ENCODE measurements at places on chromosomes 3 and 15.

DNA sequence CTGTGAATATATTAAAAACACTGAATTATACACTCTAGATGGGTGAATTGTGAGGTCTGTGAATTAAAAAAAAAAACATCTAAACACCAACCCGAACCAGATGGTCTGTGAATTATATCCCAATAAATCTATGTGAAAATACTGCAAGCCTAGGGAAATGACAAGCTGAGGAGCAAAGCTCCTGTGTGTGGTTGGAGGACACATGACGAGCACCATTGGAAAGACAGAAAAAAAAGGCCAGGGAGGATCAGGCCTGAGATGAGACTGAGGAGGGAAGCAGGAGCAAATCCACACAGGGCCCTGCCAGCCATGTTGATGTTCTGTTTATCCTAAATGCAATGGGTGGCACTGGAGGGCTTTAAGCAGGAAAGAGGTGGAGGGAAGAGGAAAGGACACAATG lies 200.0 kb downstream of the RORA start:
- no peak for DNase-seq

DNA sequence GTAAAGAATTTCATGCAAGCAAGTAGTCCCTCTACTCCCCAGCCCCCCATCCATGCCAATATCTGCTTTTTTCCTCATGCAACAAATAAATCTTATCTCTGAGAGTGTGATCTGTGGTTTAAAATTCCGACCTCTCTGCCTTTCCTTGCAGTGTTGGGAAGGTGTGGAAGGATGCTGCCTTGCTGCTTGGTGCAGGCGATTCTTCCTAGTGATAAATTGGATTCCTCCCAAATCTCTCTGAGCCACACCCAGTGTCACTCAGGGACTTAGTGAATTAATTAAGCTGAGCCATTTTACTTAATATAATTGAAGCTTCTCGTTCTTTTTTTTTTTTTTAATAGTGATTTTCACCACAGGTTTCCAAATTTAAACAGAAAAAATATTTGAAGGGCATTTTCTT lies 3.4 kb downstream of the GAP43 start:
- DNase-seq: no peak

DNA sequence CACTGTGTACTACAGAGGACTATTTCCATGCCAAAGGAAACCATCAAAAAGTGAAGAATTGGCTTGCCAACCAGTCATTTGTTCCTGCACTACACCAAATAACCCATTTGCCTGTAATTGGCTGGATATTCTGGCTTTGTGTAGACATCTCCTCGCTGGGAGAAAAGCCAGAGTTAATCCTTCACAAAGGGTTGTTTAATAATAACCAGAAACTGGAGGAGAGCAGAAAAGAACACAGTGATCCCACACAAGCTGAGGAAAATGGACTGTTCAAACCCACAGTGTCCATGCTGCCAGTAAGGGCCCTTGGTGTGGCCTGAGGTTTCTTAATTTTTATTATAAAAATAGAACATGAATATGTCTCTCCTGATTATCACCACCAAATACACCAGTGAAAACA lies 294.0 kb downstream of the RORA start:
- no peak for DNase-seq

DNA sequence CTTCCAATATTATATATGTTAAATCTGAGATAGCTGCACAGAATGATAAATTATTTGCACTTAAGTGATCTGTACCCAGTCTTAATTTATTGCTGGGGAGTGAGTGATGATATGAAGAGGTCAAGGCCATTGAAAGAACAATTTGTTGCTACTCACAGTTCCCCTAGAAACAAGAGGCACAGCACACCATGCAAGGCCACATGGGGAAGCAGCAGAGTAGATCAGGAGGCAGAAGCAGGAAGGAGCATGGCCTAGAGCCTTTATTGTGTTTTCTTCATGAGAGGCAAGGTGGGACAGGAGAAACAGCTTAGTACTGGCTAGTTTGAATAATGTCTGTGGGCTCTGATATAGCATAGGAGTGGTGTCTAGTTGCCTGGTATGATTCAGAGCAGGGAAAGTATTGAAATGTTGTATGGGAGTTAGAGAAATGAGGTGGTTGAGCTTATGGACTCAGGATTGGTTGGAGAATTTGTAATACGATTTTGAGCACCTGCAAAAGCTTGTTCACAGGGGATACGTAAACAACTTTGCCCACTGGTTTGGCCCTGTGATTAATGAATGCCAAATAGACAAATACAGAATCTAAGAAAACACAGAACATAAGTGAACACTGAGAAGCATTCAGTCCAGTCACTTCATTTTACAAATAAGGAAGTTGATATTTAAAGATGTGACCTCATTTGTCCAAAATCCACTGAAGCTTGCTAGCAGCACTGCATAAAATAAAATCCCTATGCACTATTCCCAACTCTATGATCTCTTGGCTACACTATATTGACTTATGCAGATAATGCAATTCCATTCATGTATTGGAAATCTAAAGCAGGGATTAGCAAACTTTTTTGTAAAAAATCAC lies 71.7 kb downstream of the TMCO5A start:
- no peak for DNase-seq

DNA sequence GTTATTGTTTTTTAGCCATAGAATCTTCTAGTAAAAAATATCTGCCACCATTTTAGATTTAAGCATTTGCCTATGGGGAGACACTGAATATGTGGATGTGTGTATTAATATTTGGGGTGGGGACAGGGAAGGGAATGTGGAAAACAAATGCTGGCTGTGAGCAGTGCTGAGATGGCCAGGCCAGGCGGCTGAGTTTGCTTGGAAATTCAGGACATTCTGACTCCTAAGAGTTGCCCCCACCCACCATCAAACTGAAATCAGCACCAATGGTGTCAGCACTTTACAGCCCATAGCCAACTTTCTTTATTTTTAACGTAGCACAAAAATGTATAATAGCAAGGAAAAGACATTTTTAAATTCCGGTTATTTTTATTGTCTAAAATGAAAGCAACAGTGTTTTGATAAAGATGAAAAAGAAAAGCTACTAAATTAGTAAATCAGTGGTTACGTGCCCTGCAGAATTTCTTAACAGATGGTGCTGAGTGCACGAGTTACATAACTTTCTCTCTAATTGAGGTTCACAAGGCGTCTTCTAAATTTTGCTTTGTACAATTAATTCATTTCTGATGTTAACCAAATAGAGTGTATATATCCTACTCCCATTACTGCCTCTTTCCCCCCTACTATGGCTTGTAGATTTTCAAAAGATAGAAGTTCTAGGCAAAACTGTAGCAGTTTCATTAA lies 34.0 kb downstream of the B3GALNT1 start:
- no peak for DNase-seq

GRCh38 chr3:144058713-144059112 lies 87.1 kb downstream of the DIPK2A start:
- DNase-seq: no peak

DNA sequence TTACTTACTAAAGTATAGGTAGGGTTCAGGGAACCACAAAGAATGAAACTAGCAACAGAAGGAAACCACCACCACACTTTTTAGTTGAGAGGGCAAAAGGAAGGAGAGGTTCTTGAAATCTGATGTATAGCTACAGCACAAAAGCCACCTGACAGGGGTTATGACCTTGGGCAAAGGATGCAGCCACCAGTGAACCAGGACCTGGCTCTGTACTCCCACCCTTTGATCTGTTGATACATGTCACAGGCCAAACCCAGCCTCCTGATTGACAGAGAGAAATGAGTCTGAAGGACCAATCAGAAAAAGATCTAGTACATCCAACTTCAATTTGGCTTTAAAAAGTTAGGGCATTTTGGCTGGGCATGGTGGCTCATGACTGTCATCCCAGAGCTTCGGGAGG lies 20.0 kb upstream of the BLM start:
- no peak for DNase-seq

- DNase-seq: no peak
These were observed 118.8 kb downstream of the SRGAP3 start for GRCh38 chr3:9130345-9131305.

- DNase-seq: no peak
These were observed 64.0 kb downstream of the MESD start for GRCh38 chr15:80925597-80926059.

DNA sequence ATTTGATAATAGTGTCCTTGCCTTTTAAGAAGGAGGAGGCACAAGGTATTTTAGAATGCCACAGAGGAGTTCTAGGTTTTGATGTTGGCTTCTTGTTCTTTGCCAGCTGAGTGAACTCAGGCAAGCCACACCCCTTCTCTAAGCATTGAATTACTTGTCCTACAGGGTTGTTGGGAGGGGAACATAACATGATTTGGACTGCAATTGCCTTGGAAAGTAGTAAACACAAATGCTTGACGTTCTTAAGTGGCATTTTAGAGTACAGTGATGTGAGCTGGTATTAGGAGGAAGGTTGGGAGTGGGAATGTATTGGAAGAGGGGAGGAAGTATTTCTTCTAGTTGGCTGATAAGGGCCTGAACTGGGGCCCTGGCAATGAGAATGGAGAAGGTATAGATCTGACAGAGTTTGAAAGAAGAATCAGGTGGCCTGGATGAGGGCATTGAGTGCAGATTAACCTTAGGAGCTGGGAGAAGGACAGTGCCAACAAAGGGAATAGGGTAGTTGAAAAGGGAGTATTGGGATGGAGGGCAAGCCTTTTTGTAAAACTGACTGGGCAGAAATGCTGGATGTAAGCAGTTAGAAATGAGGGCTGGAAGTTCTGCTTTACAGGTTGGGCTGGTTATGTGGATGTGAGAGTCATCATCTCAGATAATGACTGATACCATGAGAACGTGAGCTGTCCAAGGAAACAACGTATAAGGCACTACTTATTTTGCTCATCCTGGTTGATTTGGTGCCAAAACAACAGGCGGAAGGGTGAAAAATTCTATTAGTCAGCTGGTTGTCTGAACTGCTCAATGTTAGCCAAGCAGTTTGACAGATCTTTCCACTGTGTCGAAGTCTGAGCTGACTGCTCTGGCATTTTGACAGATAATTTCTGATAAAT lies 16.7 kb downstream of the KAT2B start:
- DNase-seq: no peak

DNA sequence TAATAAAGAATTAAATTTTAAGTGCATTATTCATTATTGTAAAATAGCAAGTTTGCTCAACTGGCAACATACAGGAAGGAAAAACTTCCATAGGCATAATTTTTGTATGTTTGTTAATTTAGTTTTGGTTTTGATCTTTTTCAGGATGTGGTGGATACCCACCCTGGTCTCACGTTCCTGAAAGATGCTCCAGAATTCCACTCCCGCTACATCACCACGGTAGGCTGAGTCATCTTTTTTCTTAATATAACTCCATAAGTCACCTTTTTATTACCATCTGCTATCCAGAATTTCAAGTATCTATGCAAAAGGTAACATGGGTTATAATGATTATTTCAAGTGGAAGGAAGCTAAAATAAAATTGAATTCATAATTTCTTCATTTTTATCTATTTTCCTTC lies 104.8 kb downstream of the PPP2R3A start:
- no peak for DNase-seq

DNA sequence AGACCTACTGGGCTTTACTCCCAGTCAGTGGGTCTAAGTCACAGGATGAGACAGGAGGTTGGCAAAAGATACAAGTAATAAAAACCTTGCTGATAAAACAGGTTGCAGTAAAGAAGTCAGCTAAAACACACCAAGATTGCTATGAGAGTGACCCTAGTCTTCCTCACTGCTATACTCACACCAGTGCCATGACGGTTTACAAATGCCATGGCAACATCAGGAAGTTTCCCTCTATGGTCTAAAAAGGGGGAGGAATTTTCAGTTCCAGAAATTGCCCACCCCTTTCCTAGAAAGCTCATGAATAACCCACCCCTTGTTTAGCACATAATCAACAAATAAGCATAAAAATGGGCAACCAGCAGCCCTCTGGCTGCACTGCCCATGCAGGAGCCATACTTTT lies 966.7 kb upstream of the ROBO1 start:
- DNase-seq: no peak

DNA sequence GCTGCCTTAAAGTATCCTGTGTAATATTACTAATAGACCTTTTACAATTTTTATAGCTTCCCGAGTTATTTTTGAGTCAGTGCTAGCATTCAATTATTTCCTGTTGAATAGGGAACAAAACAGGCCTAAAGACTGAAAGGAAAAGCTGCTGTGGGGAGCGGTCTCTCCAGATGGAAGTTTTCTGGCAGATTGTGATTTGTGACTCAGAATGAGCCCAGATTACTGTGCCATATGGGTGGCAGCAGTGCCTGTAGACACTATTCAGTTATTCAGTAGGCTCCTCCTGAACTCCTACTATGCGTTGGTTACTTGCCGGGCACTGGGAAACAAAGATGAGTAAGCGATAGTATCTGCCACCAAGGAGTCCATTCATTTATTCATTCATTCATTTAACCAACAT lies 211.8 kb downstream of the CHST2 start:
- DNase-seq: no peak

DNA sequence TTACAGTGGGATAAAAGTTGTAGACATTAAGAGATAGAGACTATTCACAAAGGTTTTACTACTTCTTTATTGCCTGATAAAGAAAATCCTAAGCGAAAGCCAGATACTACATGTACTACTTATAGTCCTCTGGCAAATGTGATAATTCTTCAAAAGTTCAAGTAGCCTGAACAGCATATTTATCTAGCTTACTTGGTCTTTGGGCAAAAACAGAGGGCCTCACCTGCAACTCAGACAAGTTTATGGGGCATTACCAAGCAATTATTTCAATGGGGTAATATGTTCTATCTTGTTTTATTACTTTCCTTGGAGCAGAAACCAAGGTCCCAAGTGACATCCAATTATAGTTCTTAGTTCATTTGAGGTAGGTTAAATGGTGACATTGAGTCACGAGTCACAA lies 390.1 kb upstream of the ARHGEF26 start:
- no peak for DNase-seq

- no peak for DNase-seq
These were observed 453.0 kb upstream of the DPH6 start for GRCh38 chr15:35998663-35999602.

DNA sequence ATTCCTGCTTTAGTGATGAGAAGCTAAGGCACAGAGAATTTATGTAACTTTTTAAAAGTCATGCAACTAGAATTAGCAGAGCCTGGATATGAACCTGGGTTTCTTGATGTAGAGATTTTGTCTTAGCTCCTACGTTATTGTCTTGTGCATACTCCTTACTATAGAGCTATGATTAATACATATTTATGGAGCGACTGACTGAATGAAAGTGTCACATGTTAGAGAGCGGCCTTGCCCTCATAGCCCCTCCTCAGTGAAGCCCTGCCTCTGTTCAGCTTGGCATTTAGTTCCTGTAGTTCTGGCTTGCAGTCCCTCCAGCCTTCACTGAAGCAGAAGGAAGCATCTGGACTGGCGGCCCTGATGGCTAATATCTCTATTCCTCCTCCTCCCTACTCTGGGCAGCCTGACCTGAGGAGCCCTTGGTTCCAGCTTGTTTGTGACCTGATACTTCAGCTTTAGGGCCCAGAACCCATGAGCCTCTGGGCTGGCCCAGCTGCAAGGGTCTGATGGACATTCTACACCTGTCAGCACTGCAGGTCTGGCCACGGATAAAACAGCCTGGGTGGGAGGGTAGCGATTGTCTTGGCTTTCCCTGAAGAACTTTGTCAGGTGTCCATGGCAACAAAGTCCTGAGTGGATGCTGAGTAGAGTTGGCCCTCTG lies 13.4 kb upstream of the AGBL1 start:
- DNase-seq: no peak

GRCh38 chr3:170307671-170308405 lies 49.7 kb upstream of the SKIL start:
- peak; percentile 61 for DNase-seq
